Stimulated activated CD8-positive, alpha-beta memory T cell treated with anti-CD3 and anti-CD28 coated beads, Interleukin-4, amount 100 ng/mL, for 1 hour (primary cell): ENCODE measurements at places on chromosomes 3 and 15.

- no peak for DNase-seq
Observed at GRCh38 chr15:99566157-99566897, 543 bp downstream of the MEF2A start.

DNA sequence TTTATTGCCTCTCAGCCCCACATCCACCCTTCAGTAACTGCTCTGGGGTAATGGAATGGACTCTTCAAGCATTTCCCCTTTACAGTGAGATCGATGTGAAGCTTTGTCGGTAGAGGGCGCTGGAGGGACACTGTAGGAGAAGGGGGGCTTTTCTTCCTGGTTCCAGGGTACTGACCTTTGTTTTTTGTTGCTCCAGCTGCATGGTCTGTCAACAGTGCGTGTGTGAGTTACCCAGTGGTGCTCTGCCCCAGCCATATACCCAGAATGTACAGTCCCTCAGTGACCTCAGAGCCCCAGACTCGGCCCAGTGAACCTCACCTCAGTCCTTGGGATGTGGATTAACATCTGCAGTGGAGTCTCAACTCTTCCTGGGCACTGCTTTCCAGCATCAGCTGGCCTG is 180.3 kb upstream of the TSC22D2 start:
- no peak for DNase-seq

GRCh38 chr15:39859636-39860035 is 60.4 kb downstream of the GPR176 start:
- DNase-seq, result no peak

DNA sequence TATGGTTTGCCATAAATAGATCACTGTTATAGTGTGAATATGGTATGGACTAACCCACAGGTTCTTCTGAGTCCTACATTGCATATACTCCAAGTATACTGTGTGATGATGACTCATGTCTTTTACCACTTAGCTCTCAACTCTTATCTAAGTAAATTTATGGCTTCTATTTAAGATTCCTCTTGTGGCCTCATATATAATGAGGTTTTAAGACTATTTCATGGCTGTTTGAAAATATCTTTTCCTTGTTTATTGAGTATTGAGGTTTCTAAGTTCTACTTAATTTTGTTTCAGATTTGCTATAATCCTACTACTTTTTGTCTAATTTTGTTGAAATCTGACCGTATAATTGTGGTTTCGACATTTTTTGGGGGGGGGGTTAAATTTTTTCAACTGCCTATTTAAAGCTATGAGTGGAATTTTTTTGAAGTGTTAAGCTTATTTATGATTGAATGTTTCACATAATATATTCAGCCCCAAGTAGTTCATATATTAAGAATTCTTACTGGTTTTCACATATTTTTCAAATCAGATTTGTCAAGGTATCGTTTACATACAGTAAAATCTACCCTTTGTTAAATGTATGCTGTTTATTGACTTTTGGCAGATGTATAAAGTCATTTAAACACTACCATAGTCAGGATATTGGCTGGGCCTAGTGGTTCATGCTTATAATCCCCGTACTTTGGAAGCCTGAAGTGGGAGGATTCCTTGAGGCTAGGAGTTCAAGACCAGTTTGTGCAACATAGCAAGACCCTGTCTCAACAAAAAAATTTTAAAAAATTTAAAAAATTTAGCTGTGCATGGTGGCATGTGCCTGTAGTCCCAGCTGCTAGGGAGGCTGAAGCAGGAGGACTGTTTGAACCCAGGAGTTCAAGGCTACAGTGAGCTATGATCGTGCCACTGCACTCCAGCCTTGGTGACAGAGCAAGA is 11.7 kb downstream of the SLC25A36 start:
- DNase-seq, result no peak

DNA sequence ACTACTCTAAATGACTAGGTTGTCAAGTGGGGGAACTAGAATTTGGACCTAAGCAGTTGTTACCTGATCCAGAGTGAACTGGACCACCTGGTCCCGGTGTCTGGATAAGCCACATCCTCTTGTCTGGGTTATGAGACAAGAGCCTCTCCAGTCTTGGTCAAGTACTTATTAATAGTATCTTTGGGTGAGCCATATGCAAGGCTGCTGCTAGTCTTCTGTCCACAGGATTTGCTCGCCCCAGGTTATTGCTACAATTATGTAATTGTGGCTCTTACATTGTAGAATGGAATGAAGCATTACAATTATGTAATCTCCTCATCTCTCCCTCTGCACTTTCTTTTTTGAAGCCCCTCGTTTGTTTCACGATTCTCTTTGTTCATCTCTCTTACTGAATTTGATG is 24.0 kb upstream of the AGBL1 start:
- no peak for DNase-seq

DNA sequence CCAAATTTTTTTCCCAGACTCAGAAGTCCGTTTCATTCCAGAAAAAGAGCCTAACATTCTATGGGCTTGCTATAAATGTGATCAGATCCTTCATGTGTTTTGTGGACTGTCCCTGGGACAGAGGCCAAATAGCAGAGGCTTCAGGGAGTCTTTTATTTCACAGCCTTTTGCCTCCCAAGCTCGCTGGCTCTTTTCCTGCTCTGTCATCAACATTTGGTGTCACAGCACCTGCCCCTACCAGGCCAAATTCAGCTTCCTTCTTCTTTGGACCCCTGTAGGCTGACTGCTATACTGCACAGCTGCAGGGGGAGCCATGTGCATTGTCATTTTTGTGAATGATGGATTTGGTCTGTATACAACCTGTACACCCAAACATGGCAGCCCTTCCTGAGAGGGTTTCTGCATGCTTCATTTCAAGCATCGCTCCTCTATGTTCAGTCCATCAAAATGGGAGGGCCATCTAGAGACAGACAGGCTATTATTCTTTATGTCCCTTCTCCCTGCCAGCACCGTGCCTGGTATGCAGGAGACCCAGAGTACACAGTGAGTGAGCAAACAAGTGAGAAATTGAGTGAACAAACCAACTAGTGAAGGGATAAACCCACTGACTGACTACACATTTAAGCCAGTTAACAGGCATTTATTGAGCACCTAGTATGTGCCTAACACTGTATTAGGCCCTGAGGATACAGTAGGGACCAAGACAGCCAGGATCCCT is 17.9 kb upstream of the RPP14 start:
- DNase-seq, result no peak

GRCh38 chr15:31433091-31433490 is 106.5 kb downstream of the KLF13 start:
- DNase-seq, result no peak

DNA sequence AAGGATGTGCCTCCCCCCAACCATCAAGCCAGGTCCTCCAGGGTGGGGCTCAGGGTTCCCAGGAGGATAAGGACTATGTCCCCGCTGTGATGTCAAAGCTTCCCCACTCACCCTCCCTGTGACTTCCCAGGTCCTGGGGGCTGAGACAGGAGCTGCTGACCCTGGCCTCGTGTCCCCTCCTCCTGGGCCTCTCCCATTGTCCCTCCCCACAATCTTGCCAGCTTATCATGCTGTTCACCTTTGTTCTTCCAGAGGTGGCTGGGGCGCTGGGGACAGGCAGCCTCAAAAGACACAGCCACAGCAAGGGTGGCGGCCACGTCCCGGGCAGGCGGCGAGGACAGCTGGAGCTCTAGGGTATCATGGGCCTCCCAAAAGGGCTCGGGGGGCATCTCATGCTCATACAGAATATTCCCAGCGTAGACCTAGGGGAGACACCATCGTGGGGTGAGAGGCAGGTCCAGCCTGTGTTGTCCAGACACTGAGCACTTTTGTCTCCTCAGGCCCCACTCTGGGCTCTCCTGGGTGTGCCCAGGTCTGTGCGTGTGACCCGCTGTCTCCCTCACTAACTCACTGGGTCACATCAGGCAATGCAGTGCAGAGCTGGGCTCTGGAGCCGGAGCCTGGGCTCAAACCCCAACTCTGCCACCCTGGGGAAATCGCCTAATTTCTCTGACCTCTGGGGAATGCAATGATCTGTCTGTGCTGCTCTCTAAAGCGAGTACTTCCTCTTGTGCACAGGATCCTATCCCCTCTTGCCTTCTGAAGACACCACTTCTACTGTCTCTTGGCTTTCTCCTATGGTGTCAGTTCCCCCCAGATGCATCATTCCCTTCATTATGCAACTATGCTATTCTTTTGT is 30.0 kb downstream of the SNX33 start:
- no peak for DNase-seq

- no peak for DNase-seq
Observed at GRCh38 chr3:174441588-174442301, 417.4 kb upstream of the NAALADL2 start.

- no peak for DNase-seq
Observed at GRCh38 chr15:66025972-66026371, 156.7 kb downstream of the RAB11A start.

- no peak for DNase-seq
Observed at GRCh38 chr3:47365213-47366153, 15.3 kb upstream of the PTPN23 start.

DNA sequence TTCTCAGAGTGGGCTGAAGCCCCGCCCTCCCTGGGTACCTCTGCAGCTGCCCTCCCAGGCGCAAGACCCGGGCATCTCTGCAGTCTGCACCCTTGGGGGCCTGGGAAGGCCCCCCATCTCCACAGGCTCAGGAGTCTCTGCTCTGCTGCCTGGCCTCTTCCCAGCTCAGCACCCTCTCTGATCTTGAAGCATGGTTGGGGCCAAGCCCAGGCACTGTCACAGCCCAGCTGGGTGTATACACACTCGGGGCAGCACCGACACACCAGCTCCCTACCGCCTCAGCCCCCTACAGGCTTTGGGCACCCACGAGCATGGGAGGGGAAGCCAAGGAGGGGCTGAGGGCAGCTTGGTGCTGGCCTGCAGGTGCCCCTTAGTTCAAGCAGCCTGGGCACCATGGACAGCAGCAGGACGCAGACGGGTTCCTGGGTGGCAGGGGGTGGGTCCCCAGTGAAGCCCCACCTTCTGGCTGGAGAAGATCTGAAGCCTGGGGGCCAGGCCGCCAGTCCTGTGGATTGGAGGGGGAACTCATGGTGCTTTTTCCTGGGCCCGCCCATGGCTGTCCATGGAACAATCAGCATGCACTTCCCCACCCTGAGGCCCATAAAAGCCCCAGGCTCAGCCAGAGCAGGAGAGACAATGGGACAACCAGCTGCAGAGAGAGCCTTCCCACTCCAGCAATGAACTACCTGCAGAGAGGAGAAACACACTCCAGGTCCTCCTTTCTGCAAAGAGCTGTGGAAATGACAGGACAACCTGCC is 170.6 kb downstream of the TJP1 start:
- DNase-seq, result no peak

DNA sequence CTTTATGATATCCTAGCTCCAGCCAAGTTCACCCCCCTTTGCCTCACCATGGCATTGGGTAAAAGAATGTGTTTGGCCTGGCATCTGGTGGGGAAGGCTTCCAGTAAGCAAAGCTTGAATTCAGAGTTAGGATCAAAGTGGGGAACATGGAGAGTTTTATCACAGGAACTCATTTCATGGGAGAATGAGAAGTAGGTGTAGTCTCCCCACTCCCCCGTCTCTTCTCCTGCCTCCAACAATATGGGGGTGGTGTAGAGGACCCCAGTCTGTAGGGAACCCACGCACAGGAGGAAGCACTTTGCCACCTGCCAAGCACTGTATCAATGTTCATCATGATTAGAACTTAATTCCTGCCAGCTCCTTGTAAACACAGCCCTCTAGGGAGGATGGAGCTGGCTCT is 200.5 kb downstream of the UACA start:
- DNase-seq, result no peak

DNA sequence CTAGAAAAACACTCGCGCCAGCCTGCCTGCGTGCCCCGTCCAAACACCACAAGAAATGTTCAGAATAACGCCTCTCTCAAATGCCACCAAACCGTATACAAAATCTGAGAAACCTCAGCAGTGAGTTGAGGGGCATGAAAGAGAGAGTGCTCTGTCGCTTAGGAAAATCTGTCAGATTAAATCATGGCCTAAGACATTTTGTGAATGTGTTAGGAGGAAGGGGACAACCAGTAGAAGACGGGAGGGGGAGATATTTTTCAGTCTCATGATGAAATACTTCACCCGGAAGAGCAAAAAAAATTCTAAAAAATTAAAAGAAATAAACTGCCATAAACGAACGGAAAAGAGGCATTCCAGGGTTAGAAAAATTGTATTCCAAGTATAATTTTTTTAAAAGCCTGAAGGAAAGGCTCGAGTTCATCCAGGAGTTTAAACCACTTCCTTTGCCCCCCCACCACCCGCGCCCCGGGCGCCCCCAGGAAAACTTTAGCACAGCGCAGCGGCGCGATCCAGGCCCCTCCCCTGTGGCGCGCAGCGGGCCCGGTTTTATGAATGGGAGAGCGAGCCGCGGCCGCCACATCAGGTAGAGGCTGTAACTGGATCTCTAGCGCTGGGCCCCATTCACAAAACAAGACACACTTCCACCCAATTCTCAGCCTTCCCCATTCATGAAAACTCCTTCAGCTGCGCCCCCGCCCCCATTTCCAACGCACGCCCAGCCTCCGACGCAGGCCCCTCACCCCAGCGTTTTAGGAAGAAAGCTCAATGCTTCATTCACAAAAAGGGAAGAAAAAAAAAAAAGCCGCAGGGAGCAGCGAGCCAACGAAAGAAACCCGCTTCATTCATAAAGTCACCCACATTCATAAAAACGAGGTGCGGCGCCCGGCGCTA is 1.4 kb downstream of the ETV5 start:
- no peak for DNase-seq

- DNase-seq, result no peak
Observed at GRCh38 chr3:49273825-49274532, 3.1 kb downstream of the C3orf62 start.

DNA sequence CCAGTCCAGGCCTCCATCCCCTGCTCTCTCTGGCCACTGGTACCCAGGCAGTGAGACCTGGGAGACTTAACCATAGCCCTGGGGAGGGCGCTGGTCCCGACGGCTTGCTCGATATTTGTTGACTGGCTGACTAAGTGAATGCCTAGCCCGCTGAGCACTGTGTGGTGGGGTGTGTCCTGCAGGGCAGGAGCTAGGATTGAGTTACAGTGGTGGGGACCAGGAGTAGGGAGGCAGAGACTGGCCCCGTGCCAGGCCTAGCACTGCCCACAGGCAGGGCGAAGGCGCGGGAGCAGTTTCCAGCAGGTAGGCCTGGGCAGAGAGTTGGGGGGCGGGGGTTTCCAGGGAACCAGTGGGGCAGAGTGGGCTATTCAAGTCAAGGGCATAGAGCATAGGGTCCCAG is at the start of gene VILL:
Gene VILL (plus strand): TSS at position 260 of the 400 bp plus-strand sequence. CDS start 2,887 bp downstream, outside the sequence.
- no peak for DNase-seq

DNA sequence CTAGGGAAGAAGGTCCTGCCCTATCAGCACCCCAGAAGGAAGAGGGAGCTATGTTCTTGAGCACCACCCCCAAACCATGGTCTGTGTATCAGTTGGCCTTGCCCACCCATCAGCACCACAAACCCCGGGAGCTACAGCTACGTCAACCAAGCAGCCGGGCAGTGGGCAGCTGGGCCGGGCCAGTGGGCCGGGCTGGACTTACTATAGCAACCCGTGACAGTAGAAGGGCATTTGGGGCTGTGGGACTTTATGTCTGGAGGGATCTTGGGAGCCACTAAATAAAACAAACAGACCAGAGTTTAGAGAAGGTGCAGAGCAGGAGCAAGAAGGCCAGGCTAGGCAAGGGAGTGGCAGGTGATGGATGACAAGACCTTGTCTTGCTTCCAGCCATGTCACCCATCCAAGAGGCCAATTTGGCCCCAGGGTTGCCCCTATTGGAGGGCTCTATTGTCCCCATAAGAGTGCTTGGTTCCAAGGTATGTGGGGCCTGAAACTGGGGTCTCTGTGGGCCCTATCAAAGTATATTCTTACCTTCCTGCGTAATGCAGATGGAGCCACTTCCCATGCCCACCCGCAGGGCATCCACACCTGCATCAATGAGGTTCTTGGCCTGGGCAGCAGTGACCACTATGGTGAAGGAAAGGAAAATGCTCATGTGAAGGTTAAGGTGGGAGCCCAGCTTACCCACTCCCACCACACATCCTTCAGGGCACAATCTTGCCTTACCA is 3.2 kb downstream of the IMPDH2 start:
- DNase-seq, result no peak
